Transverse colon (tissue), 4 donors: ENCODE measurements at places on chromosomes 7 and 10. TPM values are rescaled to one million over a fixed set of nuclear protein-coding genes. Genes with fewer than 3 reads are reported as not detected.

GRCh38 chr7:126222782-126223181 is 1030.0 kb downstream of the GRM8 start:
- DNase-seq: no peak

GRCh38 chr7:21829731-21830130 is 116.0 kb downstream of the CDCA7L start:
- DNase-seq: no peak

DNA sequence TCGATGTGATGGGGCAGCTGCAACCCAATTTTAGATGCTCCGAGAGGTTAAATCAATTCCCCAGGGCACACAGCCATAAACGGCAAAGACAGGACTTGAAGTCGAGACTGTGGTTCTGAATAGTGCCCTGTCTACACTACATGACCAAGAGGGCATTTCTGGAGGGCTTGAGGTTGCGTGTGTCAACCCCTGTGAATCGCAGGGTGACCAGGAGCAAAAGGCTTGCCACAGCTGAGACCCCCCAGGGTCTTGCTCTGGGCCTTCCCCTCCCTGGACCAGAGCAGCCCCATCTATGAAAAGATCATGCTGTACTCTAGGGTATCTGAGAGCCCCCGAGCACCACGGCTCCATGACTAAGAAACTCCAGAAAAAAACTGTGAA is 26.8 kb upstream of the RASGEF1A start:
- DNase-seq: no peak

DNA sequence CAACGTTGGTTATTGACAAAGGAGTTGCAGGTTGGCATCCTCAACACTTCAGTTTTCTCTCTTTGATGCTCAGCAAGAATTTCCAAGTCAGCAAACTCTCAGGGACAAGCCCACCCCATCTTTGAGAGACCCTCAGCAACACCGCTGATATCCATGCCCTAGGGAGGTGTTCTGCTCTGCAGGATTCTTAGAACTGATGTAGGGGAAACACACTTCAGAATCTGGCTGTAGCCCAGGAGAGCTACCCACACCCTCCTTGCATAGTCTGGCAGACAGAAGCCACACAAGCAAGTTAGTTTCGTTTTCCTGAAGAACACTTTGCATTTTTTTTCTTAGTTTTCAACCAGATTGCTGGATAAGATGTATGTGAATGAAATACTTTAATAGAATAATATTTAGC is 822 bp downstream of the SAMD9L start:
- peak; percentile 47 for DNase-seq

The UCN3 gene
- not detected for total RNA-seq
